Progenitor cell of endocrine pancreas (in vitro differentiated cells): ENCODE measurements at places on chromosomes 5 and 9. TPM values are rescaled to one million over a fixed set of nuclear protein-coding genes. Genes with fewer than 3 reads are reported as not detected.

GRCh38 chr5:96197347-96197746 is 235.7 kb upstream of the ELL2 start:
- DNase-seq = no peak

- DNase-seq = no peak
Observed at GRCh38 chr9:32427111-32427873, 42.8 kb downstream of the ACO1 start.

DNA sequence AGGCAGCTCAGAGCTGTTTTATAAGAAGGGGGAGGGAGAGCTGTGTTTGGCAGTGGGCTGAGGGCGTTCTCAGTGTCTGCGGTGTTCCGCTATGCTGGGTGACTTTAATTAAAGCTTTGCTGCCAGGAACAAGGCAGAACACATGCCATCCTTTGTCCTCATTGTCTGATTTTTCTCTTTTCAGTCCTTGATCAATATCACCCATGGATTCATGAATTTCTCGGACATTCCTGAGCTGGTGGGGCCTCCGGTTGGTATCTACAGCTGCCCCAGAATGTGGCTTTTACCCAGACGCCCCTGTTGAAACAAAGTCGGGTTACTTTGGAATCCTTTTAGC is 66.5 kb upstream of the TGFBR1 start:
- no peak for DNase-seq

PCDHGA7 gene
- 0.41 and 0.49 TPM in 2 replicates for total RNA-seq

DNA sequence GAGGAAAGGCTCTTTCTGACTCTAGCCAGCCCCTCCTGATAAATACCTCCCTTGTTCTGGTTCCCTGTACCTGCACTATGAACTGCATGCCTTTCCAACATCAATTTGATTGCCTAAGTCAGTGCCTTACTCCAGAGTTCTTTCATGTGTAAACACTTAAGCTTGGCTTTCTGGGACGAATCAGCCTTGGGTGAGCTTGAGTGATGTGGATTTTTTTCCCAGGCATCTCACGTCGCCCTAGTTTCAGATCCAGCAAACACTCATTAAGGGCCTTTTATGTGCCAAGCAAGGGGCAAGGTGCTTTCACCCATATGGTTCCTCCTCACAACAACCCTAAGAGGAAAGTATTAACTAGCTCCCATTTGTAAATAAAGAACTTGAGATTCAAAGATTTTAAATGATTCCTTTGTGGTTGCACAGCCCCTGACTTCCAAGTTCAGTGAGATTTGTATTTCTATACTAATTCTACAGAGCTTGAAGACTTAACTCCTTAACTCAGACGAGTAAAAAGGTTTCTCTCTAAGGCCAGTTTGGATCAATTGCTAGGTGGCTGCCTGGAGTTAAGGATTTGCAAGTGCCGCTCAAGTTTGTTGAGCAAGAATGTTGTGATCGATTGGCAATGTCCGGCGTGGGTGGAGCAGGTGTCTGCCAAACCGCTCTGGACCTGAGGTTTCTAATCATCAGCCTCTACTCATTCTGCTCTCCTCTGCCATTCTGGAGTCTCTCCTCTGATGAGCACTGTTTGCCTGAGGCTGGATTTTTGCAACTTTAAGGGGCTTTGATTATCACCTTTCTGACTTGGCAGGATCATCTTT is 20.2 kb upstream of the TJP2 start:
- no peak for DNase-seq

MIGA2 gene
- total RNA-seq = 42.6 and 45.4 TPM in 2 replicates

DAB2IP gene
- total RNA-seq = 63.2 and 67.8 TPM in 2 replicates
